ENCODE measurements at places on chromosomes 1 and 21.

- no peak for DNase-seq
These were observed 38.6 kb downstream of the PDE9A start for GRCh38 chr21:42691901-42692559.

GRCh38 chr1:152907686-152908601 is at the start of gene IVL:
Gene IVL (plus strand): TSS chr1:152908546. CDS start chr1:152909798, 1,252 bp downstream.
- no peak for DNase-seq

- peak; percentile 64 for DNase-seq
These were observed 256.6 kb downstream of the ST6GALNAC3 start for GRCh38 chr1:76330991-76331603.

- no peak for DNase-seq
These were observed 201.7 kb upstream of the RAB4A start for GRCh38 chr1:229069176-229069575.

DNA sequence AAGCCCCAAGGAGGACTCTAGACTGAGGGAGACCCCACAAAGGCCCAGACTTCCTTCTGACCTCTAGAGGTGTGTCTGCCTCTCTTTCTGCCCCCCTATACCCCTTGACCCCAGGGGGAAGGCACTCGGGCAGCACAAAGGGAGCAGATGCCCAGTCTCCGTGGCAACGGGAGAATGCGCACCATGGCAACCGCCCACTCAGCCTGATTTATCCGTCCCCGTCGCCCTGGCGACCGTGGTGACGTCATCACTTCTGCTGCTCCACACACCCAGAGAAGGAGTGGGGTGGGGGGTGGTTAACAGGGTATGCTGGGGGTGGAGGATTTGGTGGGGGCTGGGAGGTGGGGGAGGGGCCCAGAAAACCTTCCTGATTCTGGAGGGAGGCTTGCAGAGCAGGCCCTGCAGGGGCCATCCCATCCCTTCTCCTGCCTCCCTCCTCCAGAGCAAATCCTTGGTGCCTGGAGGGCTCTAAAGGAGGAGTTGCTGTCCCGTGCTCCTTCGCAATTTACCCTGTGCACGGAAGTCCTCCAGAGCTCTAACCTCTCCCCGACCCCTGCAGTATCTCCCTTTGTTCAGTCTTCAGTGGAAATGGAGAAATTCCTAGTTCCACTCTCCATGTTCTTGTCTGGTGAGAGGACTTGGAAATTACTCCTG is 6.3 kb downstream of the CELF3 start:
- DNase-seq, result no peak

- no peak for DNase-seq
These were observed 48.5 kb downstream of the CELF3 start for GRCh38 chr1:151668090-151668489.

DNA sequence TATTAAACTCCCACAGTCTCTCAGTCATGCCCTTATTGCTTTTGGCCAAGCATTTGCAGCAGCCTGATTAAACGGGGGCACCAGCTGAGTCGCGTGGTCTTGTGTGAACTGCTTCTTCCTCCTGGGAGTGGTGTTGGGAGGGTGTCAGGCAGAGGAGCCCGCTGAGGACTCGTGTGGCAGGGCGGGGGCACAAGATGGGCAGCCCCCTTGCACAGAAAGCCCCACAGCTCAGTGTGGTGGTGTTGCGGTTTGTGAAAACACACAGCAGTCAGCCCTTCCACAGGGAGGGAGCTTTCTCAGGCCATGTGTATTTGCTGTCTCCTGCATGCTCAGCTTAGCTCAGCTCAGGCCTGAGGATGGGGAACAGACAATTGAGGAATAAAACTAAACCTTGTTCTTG is 22.4 kb downstream of the PEX14 start:
- no peak for DNase-seq

DNA sequence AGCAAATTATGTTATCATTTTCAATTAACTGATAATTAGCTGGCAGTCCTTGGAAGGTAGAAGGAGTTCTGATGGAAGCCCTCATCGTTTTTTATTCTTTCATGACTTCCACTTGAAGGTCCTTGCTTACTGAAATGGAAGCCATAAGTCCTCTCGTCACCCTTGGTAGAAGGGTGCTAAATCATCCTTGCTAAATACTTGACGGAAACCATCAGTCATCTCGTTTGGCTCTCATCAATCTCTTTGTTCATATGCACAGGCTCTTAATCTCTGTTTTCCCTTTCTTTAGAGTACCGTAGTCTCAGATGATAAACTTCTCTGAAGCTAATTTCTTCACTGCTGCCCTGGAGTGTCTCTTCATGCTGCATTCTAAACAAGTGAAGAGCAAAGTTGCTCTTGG is 34.5 kb downstream of the UCK2 start:
- DNase-seq, result no peak

DNA sequence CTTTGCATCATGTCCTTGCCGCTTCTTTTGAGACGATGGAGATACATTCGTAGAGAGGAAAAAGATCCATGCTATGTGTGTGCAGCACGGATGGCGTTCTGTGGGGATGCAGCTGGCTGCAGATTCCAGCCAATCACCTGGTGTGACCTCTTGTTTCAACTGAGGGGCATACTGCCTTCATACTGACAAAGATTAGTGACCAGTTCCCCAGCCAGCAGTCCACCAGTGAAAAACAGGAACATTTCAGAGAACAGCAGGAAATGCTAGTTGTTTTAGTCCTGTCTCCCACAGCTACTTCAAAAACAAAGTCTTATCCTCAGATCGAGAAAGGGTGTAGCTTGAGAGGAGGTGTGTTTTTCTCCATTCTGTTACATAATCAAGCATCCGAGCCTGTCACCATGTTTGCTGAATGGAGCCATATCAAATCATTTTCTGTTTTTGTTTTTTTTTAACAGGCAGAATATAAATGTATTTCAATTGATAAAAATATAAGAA is 255.7 kb upstream of the FMN2 start:
- no peak for DNase-seq

DNA sequence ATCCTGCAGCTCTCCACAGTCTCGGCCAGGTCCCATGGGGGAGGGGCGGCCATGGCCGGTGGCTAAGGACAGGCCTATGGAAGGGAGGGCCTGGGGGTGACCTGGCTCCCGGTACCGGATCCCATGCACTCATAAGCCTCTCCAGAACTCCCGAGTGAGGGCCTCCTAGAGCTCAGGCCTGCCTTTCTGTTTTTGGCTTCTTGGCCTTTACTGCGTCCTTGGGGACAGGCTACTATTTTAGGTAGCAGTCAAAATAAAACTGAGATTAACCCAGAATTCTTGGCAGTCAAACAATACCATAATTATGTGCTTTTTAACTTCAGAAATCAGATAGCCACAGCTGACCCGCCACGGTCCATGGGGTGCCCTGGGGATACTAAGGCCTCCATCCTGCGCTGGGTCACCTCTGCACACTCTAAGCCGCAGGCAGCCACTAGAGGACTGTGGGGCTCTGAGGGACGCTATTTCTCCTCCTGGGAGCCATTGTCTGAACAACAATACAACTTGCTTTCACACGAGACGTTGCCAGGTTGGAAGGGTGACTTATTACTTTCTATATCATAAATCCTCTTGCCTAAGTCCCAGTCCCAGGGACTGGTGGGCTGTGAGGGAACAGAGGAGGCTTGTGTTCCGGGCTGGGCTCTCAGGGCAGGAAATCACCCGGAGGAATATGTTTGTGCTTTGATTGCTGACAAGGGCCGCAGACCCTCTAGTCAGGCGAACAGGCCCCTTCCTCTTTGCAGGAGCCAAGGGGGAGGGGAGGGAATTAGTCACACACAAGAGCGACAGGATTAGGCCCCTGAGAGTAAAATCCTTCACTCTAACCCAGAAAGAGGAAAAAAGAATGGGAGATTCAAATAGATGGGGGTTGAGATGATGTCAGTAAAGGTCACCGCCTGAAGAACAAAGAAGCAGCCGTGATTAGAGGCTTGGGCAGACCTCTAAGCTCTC is 40.7 kb upstream of the BCAR3 start:
- DNase-seq, result no peak

GRCh38 chr1:2003541-2004131 is at the start of gene CFAP74:
Gene CFAP74 (minus strand): TSS chr1:2003786. CDS start chr1:1990956, 12,830 bp downstream.
- no peak for DNase-seq

DNA sequence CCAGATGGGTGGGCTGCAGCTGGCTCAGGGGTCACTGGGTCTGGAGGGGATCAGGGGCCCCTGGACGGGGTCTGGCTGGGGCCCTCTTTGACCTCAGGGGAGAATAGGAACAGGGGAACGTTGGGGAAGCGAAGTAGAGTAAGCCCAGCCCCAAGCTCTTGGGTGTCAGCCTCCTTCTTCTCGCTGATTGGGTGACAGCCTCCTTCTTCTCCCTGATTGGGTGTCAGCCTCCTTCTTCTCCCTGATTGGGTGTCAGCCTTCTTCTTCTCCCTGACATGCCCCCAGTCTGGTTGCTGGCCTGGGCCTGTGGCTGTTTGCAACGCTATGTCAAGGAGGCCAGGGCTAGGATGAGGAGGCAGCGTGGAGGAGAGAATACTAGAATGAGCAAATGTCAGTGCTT is 76.7 kb upstream of the CASZ1 start:
- DNase-seq, result no peak

- DNase-seq, result no peak
These were observed 111.9 kb downstream of the OMA1 start for GRCh38 chr1:58434607-58435006.

DNA sequence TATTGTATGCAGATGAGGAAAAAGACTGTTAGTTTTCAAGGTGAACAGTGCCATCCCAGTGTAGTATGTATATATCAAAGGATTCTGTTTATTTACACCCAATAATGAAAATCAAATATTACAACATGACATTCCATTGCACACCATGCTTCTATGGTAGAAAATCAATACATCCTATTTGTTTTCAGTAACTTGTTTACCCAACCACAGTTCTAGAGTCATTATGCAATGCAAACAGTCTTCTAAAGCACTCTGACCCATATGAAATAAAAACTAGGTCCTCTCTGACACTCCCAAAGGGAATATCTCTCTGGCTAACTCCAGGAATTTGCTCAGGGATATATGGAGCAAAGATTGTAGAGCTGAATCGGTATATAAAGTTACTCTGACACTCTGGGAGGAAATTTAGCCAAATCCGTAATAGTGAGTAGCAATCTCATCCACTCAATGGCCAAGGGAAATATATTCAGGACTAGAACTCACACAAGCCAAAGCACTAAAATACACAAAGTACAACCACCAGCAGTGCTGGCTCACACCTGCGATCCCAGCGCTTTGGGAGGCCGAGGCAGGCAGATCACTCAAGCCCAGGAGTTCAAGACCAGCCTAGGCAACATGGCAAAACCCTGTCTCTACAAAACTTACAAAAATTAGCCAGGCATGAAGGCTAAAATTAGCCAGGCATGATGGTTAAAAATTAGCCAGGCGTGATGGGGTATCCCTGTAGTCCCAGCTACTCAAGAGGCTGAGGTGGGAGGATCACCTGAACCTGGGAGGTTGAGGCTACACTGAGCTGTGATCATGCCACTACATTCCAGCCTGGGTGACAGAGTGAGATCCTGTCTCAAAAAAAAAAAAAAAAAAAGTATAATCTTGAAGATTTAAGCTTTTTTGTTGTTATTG is 75.2 kb downstream of the RERE start:
- no peak for DNase-seq

DNA sequence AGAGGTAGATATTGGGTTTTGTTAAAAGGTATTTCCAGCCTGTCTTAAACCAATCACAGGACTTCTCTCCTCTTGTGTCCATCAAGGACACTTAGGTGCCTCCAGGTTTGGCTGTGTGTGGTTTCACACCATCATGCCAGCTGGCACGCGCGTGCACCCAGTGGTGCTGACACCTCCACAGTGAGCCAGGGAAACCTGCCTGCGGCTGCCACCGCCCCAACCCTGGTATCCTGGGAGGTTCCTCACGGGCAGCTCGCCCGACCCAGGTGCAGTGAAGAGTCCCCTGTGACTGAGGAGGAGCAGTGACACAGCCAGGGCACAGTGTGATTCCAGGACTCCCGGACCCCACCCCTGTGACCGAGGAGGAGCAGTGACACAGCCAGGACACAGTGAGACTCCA is 13.2 kb upstream of the COL6A2 start:
- DNase-seq, result no peak

DNA sequence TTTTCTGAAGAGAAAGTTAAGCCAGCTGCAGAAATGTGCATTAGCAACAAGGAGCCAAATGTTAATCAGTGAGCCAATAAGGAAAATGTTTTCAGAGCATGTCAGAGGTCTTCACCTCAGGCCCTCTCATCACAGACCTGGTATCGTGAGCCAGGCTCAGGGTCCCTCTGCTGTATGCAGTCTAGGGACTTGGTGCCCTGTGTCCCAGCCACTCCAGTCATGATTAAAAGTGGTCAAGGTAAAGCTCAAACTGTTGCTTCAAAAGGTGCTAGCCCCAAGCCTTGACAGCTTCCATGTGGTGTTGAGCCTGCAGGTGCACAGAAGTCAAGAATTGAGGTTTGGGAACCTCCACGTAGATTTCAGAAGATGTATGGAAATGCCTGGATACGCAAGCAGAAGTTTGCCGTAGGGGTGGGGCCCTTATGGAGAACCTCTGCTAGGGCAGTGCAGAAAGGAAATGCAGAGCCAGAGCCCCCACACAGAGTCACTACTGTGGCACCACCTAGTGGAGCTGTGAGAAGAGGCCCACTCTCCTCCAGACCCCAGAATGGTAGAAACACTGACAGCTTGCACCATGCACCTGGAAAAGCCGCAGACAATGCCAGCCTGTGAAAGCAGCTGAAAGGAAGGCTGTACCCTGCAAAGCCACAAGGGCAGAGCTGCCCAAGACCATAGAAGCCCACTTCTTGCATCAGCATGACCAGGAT is 1128.7 kb downstream of the AMY1C start:
- DNase-seq, result no peak

DNA sequence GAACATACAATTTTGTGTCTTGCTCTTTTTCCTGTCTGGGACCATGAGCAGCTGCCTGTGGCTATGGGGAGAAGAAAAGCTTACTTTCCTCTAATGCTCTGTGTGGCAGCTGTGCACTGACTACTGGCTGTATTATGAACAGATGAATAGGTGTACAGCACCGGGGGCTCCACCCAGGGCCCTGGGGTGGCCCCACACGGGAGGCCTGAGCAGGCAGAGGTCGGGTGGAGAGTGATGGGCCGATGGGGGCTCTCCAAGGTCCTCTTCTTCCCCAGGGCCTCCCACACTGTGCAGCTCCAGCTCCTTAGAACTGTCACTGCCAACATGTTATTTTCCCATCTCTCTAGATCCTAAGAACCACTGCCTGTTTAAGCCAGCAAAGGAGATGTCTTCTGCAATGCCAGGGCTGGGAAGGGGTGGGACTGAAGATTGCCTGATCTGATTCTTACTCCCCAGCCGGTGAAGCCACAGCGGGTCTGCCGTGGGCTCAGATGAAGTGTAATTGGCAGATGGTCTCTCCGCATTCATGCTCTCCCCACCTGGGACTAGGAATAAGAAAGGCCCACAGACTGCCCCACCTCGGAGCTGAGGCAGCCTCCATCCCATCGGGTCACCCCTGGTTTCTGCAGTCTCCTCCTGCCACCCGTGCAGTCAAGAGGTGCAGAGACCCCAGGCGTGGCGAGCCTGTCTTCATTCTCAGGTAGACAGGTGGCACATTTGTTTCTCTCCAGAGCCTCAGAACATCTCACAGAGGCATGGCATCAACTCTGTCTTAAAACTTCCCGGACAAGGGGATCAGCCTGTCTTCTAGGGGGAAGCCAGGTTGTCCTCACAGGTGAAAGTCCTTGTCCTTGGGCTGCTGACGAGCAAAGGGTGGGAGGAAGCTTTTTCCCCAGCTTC is 186.5 kb upstream of the GALNT2 start:
- no peak for DNase-seq

- DNase-seq, result no peak
These were observed at the start of gene FAAH for GRCh38 chr1:46394108-46394871. Gene FAAH (plus strand): TSS chr1:46394317. CDS start chr1:46394349, 32 bp downstream.

GRCh38 chr1:247857069-247857984 is at the start of gene TRIM58:
Gene TRIM58 (plus strand): TSS chr1:247857187. CDS start chr1:247857247, 60 bp downstream.
- no peak for DNase-seq

GRCh38 chr21:45623436-45623835 is 20.1 kb upstream of the PCBP3 start:
- no peak for DNase-seq
